ENCODE measurements at places on chromosomes 3 and 15. TPM values are rescaled to one million over a fixed set of nuclear protein-coding genes. Genes with fewer than 3 reads are reported as not detected.

Gene NTRK3
- not detected for polyA plus RNA-seq

Gene NECTIN3
- not detected for polyA plus RNA-seq

Gene ACOX2
- polyA plus RNA-seq: not detected

Gene SLC2A2
- polyA plus RNA-seq: not detected

Gene ERICH6
- 0.94 TPM for polyA plus RNA-seq

Gene PLXNA1
- polyA plus RNA-seq: 0.05 TPM

Gene IMPG2
- polyA plus RNA-seq: not detected

Gene FSTL1
- polyA plus RNA-seq: not detected

Gene PCOLCE2
- polyA plus RNA-seq: not detected

Gene CCDC33
- not detected for polyA plus RNA-seq

Gene TRH
- polyA plus RNA-seq: not detected

Gene CADPS
- polyA plus RNA-seq: not detected

Gene PPARG
- not detected for polyA plus RNA-seq

Gene ARPP21
- not detected for polyA plus RNA-seq

Gene LYZL4
- not detected for polyA plus RNA-seq

Gene VEPH1
- not detected for polyA plus RNA-seq

Gene GP5
- 0.20 TPM for polyA plus RNA-seq

Gene ANKDD1A
- polyA plus RNA-seq: 2.3 TPM

Gene DENND4A
- polyA plus RNA-seq: 6.4 TPM

Gene EXD1
- not detected for polyA plus RNA-seq

Gene KBTBD13
- polyA plus RNA-seq: not detected

Gene CYP1A2
- polyA plus RNA-seq: not detected

Gene UROC1
- not detected for polyA plus RNA-seq

Gene LRRC31
- polyA plus RNA-seq: not detected

Gene ASB7
- 8.8 TPM for polyA plus RNA-seq

Gene RPUSD3
- polyA plus RNA-seq: 101 TPM

Gene COMMD2
- polyA plus RNA-seq: 62.7 TPM

Gene FAM81A
- 0.94 TPM for polyA plus RNA-seq

Gene VGLL3
- not detected for polyA plus RNA-seq

Gene GALNT15
- polyA plus RNA-seq: not detected

Gene MYL3
- not detected for polyA plus RNA-seq

Gene CASR
- not detected for polyA plus RNA-seq

Measured in immature natural killer cell (primary cell).